ENCODE measurements at places on chromosomes 12 and 14.

- no peak for DNase-seq
Measured at GRCh38 chr12:104279164-104279563, 24.4 kb upstream of the EID3 start.

- DNase-seq, result no peak
Measured at GRCh38 chr12:1305063-1305434, 289.3 kb downstream of the FBXL14 start.

DNA sequence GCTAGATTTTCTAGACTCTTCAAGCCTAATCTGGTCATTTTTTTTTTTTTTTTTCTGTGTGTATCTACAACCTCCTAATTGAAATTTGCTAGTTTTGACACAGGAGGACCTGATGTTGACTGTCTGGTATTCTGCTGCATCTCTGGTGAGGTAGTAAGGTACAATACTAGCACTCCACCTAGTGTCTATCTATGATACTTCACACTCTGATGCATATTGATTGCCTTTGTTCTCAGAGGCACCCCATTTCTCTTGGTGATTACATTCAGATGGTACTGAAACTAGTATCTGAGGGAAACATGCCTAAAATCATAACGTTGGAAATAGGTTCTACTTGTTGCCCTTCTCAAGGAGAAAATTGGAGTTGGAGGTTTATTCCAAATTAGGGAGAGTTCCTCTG is 930.5 kb upstream of the NOVA1 start:
- peak; percentile 11 for DNase-seq

- DNase-seq, result no peak
Measured at GRCh38 chr14:88272390-88273269, 50.4 kb downstream of the KCNK10 start.

- no peak for DNase-seq
Measured at GRCh38 chr14:31051511-31051910, 25.3 kb upstream of the STRN3 start.

GRCh38 chr12:12470751-12471306 is 91.8 kb downstream of the DUSP16 start:
- no peak for DNase-seq

DNA sequence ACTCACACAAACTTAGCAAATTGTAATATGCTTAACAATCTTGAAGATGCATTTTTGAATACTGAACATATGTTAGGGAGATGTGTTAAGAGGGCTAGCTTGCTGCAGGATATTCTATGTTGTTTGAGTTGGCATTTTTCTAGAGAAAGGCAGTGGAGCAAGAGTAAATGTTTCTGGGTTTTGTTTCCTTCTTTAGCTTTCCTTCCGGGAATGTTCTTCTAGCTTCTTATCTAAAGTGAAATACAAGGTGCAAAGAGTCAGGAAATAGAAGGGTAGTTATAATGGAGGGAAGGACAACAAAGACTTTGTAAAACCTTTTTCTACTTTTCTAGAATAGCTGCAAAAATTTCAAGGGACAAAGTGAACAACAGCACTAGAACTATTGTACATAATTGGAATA is 77.6 kb upstream of the KCNH3 start:
- no peak for DNase-seq

DNA sequence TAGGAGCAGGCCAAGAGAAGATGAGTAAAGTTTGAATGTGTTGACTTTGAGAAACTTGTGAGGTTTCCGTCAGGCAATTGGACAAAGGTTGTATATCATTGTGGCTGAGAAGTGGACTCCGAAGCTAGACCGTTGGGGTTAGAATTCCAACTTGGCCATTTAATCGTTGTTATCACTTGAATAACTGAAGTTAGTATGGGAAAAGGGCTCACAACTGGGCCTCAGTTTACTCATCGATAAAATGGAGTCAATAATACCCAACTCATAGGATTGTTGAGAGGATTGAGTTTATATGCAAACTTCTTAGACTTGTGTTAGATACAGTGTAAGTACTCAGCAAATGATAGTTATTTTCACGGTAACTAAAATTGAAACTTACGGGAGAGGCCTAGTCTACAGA is 846 bp downstream of the SLIRP start:
- DNase-seq, result no peak

DNA sequence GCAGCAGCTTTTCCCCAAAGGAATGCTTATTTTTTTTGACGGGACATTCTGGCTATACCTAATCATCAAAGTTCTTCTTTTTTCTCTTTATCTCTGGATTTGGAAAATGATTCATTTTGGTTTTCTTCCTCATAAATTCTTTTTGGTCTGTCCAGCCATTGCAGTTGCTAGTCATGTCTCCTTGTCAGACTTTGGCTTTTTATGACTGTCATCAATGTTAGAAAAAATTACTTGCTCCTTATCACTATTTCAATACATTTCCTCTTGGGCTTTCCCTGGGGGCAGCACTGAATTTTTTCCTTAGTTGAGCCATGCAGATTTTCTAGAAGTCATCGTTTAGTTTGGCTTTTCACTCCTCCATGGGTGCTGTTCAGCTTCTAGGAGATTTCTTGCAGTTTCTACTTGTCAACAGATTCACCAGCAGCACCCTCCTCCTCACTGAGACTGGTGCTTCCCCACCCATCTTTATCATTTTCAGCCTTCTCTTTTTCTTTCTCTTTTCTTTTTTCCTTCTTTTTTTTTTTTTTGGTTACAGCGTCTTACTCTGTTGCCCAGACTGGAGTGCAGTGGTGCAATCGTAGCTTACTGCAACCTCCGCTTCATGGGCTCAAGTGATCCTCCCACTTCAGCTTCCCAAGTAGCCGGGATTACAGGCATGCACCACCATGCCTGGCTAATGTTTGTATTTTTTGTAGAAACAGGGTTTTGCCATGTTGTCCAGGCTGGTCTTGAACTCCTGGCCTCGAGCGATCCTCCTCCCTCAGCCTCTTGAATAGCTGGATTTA is 5.2 kb downstream of the ADIPOR2 start:
- DNase-seq, result no peak

GRCh38 chr14:81849714-81850113 is 316.1 kb upstream of the SEL1L start:
- peak; percentile 52 for DNase-seq

DNA sequence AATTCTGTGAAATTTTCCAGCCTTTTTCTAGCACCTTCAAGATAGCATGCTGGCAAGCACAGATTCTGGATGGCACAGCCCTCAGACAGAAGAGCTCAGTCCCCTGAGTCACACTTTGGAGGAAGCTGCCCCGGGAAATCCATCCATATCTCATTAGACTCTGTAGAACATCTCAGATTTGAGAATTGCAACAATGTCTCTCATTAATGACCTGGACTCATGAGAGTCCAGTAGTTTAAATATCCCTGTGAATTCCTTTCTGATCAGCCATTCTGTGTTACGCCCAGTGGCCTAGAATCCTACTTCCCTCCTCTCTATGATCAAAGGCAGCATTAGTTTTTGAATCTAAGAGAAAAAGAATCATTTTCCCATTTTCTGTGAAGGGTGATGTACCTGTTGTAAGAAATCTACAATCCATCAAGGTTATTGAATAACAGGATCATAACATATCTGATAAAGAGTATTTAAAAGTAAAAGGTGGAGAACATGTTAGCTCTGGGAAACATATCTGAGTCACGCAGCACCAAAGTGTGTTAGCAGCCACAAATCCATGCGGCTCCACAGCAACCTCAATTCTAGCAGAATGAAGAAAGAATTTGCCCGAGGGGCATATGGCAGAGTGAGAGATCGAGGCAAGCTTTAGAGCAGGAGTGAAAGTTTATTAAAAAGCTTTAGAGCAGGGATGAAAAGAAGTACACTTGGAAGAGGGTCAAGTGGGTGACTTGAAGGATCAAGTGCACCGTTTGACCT is 855.6 kb upstream of the TMEM132C start:
- DNase-seq, result no peak

DNA sequence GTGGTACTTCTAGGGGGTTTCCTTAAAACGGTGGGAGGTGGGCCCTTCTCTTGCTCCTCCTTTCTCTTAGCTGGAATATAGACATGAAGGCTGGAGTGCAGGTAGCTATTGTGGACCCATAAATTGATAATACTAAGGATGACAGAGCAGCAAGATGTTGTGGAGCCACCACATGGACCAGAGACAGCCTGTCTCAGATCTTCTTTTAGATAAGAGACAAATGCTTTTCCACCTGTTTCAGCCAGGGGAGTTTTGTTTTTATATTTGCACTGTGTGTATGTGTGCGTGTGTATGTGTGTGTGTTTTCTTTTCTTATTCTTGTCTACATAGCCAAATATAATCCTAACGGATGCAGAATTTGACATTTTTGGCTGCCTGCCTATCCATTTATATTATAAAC is 62.9 kb upstream of the HIF1A start:
- no peak for DNase-seq

- DNase-seq, result no peak
Measured at GRCh38 chr14:67644428-67644827, 24.7 kb downstream of the ARG2 start.

GRCh38 chr12:125220404-125221273 is 155.4 kb downstream of the AACS start:
- no peak for DNase-seq

DNA sequence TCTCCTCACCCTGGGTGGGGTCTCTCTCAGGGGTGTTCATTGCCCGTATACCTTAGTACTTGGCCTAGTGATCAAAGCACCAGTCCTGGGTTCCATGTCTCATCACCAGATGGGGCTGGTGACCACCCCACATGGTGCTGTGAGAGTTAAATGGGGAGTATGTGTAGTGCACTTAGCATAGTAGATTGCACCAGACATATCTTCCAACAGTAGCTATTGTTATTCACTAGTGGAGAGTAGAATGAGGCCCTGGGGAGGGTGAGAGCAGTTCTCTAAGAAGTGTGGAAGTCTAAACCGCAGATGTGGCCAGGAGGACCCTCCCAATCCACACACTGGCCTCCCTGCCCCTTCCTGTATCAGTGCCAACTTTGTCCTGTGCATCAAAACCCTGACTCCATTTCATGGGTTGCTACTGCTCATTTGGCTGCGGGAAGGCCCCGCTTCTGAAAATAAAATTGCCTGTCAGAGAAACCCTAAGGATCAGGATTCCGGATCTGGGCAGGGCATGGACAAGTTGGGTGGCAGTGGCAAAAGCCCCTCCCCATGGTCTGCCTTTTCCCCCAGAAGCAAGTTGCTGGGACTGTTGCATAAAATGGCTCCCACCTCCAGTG is 4.4 kb downstream of the CD9 start:
- DNase-seq, result peak; percentile 83

DNA sequence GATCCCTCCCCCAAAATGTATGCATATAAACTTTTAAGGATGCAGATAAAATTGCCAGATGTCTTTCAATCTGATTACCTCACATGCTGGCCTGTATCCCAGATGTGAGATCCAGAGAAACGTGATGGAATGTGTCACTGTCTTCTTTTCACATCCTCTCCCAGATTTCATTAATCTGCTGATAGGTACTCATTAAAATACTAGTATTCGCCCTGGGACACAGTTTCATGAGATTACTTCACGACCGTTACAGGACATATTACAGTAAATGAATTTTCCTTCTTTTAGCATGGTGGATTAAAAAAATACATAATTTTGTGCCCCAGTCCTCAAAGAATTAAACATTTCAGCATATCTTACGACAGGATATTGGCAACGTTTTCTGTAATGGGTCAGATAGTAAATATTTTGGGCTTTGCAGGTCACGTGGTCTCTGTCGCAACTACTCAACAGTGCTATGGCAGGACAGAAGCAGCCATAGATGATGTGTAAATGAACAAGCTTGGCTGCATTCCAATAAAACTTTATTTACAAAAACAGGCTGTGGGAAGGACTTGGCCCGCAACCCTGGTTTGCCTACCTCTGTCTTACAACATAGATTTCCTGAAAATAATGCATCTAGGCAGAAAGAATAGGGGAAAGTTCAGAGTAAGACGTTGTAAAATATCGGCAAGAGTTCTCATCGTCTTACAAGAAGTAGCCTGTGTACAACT is 156.0 kb upstream of the DIO3 start:
- DNase-seq, result no peak

- DNase-seq, result no peak
Measured at GRCh38 chr12:60101715-60102114, 505.9 kb downstream of the SLC16A7 start.

DNA sequence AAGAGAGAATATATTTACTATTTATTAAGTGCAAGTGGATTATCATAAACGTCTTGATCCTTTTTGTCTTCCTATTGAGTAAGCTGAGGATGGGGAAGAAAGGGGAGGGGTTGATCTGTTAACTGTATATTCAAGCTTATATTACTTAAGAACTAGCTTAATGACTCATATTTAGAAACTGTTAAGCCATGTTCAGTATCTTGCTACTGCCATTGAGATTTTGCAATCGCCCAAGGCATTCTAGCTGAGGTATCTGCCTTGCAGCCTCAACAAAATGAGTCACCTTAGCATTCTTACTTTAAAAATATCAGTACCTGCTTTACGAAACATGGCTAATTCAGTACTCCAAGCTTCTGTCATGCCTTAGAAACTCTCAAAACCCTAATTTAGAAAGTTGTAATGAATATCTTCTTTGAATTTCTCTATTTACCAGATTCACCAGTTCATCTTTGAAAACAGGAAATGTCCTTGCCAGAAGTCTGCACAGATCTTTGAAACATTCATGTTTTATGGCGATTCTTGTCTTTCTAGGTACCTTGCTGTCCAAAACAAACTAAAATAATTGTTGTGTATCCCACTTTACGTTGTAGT is 76.1 kb downstream of the ALG10B start:
- DNase-seq, result no peak

DNA sequence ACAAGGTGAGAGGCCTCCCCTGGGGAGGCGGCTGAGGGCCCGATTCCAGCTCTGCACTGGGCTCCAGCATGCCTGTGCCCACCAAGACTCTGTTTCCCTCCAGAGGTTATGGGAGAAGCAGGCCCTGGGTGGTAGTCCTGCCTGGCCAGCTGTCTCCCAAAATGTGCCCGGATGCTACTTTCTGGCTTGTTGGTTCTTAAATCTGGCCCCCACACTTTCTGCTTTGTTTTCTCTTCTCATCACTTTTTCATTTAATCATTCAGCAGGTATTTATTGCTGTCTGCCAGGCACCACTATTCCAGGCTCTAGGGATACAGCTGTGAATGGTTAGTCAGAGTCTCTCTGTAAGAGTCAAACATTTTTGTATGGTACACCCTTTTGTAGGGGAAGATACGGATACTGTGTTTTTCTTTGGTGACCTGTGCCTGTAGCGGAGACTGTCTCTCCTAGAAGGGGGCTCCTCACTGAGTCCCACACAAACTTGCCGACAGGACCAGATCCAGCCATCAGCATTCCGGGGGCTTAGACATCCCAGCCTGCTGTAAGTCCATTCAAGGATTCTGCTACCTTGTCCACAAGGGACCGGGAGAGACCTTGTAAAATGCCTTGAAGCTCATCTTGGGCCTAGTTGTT is 3.8 kb downstream of the DHRS2 start:
- no peak for DNase-seq
